ENCODE measurements at places on chromosomes 12 and 14.

- peak; percentile 67 for DNase-seq
Measured at GRCh38 chr12:57110104-57111030, 795 bp downstream of the STAT6 start.

GRCh38 chr12:76680940-76681339 lies 83.0 kb upstream of the ZDHHC17 start:
- DNase-seq: no peak

GRCh38 chr14:34593740-34594375 lies 36.1 kb downstream of the SNX6 start:
- no peak for DNase-seq

DNA sequence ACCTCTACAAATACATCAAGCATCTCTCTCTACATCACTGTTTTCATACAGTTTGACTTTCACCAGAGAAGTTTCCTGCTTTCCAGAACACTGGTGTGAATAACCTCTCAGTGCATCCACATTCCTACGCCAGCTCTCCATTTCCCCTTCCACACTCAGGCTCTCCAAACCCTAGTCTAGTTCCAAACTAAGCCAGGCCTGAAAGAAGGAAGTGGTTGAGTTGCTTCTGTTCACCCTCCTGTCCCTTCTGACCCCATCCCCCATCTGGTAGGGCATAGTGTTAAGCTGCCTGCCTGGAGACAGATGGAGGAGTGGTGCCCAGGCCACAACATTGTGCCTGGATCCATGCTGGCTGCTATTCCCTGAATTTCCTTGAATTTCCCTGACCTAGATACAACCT lies 132.4 kb downstream of the GPR65 start:
- DNase-seq: no peak

DNA sequence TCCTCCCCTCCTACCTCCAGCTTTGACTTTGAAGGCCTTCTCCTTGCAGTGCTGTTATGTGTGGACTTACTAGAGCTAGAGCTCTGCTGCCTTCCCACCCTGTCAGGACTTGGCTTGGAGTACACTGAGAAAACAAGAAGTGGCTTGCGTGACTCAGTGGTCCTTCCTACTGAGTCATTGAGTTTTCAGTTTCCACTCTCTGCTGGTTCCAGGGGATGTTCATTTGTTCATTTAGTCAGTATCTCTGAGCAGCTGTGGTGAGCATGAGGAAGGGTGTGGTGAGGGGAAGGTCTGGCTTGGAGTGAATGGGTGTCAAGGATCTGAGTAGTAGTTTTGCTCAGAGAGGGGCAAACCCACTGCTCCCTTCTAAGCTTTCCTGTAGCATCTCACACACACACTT lies 17.2 kb upstream of the ELK3 start:
- no peak for DNase-seq

DNA sequence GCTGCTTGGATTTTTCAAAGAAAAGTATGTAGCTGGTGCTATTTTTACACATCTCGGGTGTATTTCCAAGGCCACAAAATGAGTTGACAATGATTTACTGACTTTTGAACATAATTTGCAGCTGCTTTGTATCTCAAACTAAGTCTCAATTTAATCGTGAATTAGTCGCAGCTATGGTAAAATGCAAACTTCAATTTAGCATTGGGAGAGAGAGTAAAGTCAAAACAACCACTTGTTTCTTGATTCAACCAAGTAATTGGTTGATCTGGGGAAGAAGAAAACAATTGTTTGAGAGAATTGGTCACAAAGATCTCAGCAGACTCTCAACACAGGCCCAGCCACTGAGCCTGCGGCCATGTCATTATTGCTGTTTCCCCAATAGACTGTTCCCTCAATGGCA lies 75.0 kb upstream of the DYRK2 start:
- DNase-seq: no peak

DNA sequence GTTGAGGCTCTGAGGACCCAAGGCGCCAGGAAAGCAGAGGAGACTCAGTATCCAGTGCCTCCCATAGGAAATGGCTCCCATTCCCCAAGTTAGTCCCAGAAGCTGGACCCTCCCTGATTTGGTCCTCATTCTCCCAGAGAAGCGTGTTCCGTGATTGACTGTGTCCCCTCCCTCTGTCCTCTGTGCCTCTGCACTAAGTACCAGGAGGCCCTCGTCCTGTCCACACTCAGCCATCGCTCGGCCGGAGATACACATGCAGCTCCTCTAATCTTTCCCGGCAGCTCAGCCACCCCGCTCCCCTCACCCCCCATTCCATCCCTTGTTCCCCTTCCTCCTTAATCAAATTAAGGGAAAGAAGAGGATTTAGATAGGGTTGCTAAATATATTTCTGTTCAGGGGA lies 28.3 kb upstream of the ATP2A2 start:
- DNase-seq: no peak

DNA sequence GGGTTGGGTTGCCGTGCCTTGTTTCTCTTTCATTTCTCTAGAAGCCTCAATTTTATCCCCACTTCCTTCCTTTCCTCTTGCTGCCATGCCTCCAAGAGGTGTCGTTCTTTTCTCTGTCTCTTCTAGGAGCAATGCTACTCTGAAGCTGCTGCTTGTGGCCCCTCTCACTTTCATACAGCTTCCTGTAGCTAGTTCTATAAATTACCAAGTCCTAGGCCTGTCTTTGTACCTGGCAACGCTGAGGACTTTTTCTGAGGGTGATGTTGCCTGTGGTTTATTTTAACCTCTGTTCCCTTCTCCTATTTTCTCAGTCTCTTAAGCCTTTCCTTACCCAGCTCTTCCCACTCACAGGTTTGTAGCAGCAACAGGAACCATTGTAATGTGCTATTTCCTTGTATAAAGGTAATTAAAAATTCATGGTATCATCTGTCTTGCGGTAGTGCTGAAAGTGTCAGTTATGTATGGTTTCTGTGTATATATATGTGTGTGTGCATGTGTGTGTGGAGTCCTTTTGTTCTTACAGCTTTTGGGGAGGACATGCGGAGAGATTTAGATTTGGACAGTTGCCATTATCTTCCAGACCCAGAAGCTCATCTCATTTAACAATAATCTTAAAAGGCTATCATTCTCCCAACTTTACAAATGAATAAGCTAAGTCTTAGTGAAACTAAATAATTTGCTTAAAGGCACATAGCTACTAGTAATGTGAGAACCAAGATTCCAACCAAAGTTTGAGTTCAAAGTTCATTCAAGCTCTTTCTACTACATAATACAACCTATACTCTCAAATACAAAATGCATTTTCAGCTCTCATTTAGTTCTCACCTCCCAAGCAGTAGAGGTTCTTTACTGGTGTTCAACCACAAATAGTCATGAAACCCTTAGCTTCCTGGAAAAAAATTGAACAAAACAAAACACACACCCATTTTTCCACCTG lies 43.8 kb downstream of the DDHD1 start:
- no peak for DNase-seq

DNA sequence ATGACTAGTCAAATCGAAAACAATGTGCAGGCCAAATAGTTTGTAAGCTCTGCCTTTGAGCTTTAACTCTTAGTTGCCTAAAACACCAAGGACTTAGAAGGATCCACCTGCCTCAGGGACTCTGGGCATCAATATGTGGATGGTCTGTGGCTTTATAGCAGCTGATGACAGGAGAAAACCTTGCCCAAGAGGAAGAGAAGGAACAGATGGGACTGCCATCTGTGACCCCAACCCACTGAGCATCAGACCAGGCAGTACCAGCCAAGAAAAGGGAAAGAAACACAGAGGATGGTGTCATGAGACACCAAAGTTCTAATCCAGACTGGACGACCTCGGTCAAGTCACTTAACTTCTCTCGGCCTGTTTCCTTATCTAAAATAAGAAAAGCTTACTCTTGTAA lies 12.7 kb downstream of the TGFB3 start:
- no peak for DNase-seq

DNA sequence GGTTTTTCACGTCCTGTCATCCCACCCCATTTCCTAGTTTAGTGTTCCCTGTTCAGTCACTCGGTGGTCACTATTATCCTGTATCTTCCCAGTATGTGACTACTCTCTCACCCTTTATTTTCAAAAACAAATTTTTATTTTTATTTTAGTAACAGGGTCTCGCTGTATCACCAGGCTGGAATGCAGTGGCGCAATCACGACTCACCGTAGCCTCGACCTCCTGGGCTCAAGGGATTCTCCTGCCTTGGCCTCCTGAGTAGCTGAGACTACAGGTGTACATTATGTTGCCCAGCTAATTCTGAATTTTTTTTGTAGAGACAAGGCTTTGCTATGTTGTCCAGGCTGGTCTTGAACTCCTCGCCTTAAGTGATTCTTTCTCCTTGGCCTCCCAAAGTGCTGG lies 20.1 kb upstream of the PRICKLE1 start:
- no peak for DNase-seq

DNA sequence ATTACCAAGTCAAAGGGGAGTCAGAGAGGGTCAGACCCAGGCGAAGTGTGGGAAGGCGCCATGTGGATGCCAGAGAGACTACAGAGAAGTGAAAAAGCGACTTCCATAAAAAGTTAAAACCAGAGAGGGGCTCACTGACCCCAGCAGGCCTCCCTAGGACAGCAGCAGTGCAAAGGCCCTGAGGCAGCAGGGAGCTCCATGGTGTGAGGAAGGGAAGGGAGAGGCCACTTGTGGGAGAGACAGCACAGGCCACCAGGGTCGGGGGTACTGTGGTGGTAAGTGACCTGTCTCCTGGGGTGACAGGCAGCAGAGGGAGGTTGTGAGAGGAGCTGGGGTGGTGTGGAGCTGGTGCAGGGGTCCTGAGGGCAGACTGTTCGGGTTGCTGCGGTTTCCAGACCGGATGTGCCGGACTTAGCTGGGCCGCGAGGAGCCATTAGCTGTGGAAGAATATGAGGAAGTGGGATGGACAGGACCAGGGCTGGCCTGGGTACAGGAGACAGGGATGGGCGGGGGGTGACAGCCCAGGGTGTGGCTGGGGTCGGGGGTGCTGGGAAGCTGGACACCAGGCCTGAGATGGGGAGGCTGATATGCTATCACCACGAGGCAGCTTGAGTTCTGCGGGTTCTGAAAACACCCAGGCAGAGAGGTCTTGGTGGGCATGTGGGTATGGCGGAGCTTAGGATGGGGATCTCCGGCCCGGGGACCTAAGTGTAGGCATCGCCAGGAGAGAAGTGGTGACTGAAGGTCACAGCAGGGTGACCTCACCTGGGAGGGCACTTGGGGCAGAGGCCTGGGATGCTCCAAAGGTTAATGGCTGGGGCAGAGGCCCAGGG lies 22.7 kb downstream of the SETD1B start:
- DNase-seq: no peak

- no peak for DNase-seq
Measured at GRCh38 chr12:49803693-49804450, 24.3 kb downstream of the NCKAP5L start.

DNA sequence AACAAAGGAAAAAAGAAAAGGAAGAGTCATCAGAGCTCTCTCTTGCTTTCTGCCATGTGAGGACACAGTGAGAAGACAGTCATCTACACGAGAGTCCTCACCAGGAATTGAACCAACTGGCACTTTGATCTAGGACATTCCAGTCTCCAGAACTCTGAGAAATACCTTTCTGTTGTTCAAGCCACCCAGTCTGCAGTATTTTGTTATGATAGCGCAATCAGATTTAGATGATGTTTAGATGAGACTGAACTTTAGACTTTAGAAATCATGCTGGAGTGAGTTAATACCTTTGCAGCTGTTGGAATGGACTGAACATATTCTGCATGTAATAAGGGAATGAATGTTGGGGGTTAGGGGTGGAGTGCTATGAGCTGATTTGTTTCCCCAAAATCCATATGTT lies 28.1 kb upstream of the RAB21 start:
- no peak for DNase-seq

- DNase-seq: no peak
Measured at GRCh38 chr12:72612171-72612570, 340.0 kb downstream of the TRHDE start.

DNA sequence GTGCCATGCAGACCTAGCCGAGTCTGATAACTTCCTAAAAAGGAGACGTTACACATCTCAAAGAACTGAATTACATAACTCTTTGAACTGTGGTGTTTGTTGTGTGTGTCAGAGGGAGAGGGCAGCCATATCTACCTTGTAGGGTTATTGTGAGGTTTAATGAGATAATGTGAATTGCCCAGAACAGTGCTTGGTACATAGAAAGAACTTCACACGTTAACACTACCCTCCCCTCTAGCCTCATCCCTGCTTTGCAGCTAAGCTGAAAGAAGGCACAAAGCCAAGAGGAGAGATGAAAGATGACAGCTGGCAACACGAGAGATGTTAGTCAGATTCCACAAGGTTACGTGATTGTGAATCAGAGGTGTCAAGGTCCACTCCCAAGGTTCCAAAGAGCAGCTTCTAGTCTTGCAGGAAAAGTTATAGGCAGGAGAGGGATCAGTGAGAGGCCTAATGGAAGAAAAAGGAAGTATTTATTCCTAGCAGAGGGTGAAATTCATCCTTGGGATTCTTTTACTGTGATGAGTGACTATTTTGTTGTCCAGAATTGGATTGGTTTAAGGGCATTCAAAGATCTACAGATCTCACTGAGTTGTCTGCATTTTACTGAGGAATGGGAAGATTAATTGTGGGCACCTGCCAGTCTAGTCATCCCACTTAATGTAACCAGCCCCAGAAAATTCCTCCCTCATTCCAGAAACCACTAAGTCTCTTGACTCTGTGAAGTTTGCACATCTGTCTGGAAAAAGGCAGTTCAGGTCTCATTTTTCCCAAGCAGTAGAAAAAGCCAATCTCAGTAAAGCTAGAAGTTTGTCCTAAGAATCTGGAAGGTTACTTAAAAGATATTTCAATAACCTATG lies 25.9 kb upstream of the WNK1 start:
- DNase-seq: no peak

- DNase-seq: no peak
Measured at GRCh38 chr12:6959805-6960592, 8.8 kb downstream of the PTPN6 start.

DNA sequence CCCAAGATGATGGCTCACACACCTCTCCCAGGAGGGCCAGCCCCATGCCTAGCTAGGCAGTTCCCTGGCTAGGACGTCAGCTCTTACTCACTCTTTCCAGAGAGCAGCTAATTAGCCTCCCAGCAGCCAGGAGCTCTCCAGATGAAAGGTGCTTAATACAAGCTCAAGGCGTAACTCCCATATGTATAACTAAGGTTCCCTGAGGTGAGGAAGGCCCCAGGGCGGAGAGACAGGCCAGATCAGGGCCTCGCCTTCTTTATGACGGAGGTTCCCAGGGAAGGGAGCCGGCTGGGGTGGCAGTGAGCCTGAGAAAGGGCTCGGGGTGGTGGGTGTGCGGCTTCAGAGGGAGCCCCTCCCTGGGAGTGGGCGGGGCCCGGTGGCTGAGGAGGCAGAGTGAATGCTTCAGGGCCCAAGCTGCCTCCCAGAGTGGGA lies 26.4 kb upstream of the ZFP36L1 start:
- no peak for DNase-seq

- no peak for DNase-seq
Measured at GRCh38 chr12:4900327-4900726, 9.4 kb upstream of the KCNA1 start.

GRCh38 chr12:103715494-103715893 lies 125.5 kb downstream of the NT5DC3 start:
- DNase-seq: no peak

DNA sequence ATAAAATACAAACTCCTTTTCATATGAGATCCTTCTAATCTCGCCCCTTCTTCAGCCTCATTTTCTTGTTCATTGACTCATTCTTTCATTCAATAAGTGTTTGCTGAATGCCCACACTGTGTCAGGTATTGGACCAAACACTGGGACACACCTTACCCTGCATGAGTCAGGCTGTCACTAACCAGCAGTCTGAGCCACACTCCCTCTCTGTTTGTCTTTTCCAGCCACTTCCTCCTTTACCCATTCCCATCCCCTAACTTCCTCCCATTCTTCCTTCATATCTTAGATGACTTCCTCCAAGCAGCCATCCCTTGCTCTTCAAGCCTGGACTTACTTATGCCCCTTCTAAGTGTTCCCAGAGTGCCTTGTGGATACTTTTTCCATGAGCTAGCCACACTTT lies 27.0 kb upstream of the HIF1A start:
- DNase-seq: no peak

All from neural crest cell (in vitro differentiated cells).